ENCODE measurements at places on chromosomes 5 and 9.

DNA sequence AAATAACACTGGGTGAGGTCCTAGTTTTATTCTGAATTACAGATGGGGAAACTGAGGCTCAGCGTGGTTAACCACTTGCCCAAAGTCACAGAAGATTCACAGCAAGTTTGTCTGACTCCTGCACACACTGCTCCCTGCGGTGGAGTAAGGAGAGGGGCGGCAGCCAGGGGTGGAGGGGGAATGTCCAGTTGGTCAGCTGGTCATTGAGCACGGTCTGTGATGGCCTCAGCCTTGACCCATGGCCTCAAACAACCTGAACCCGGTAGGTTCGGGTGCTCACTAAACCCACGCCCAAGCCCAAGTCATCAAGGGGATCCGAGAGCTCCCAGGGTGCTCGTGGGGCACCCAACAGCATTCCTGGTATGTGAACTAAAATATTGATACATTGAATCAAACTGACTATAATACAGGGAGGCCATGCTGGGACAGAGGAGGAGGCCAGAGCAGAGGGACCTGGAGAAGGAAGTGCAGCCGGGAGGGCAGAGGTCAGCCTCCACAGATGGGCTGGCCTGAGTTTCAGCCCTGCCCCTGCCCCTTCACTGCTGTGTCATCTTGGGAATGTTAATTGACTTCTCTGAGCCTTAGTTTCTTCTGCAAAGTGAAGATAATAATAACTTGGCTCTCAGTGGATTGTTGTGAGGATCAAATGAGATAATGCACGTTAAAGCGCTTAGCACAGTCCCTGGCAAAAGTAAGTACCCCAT is 3.6 kb upstream of the IL17B start:
- DNase-seq: no peak

- no peak for DNase-seq
Observed at GRCh38 chr9:35294556-35294955, 132.7 kb downstream of the UNC13B start.

- no peak for DNase-seq
Observed at GRCh38 chr9:98724810-98725530, 16.2 kb upstream of the GABBR2 start.

GRCh38 chr5:66322786-66323528 is 178.9 kb downstream of the SREK1 start:
- no peak for DNase-seq

GRCh38 chr5:159777049-159777660 is 139.1 kb upstream of the ADRA1B start:
- DNase-seq: no peak

GRCh38 chr9:111949919-111950318 is 53.3 kb downstream of the UGCG start:
- DNase-seq: no peak
